ENCODE measurements at places on chromosomes 12 and 14.

DNA sequence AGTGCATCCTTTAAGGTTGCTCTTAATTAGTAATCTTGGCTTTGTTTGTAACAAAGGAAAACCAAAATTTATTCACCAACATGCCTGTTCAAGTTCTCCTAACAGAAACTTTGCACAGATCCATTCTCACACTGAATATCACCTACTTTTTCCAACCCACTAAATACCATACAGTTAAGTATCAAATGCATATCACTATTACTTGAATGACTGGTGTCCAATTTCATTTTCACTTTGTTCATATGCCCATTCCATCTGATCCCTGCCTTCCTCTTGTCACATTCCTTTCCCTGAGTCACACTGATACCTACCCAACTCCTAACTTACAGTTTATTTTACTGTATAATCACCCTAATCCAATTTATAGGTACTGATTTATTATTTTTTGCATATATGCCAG is 286.4 kb downstream of the NELL2 start:
- DNase-seq: no peak

- DNase-seq: no peak
Observed at GRCh38 chr14:105913861-105914260, 387.5 kb downstream of the TMEM121 start.

DNA sequence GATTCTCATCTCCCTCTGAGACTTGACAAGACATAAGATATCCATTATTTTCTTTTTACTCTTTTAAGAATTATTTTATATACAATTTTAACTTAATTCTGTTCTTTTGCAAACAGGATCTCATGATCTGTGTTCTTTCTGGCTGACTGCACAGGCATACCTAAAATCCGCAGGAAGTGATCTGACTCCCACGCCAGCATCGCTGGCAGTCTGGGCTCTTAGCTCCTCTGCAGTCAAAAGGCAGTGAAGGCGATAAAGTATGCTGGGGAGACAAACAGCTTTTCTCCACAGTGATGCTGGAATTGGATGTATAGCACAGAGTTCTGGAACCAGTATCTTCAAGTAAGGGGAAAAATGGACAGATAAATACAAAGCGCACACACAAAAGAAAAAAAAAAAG is 52.4 kb downstream of the DICER1 start:
- no peak for DNase-seq

DNA sequence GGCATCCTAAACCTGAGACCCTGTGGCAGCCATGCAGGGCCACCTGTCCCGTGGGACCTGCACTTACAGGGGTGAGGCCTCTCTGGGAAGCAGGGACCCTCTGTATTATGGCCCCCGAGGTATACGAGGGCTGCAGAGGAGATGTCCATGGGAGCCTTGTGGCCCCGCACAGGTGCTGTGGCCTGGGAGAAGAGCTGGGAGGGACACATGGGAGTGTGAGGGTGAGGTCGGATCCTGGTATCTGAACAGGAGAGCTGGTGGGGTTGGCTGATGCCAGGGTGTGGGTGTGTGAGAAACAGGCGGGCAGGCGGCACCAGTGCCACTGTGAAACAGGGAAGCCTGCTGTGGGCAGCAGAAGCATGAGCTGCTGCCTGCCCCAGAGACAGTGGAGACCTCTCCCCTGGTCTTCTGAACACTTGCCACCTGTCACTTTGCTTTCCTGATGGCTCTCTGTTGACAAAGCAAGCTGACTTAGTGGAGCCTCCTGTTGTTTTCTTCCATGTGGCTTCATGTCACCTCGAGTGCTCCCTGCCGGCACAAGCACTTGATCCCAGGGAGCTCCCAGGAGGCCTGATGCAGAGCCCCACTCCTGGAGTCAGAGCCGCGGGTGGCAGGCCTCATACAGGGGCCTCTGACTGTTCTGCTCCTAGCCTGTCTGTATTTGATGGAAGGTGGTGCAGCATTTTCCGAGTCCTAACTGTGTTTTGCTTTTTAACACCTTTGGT is 19.8 kb upstream of the AMN start:
- no peak for DNase-seq

GRCh38 chr12:53825246-53826081 is 73.7 kb upstream of the CISTR start:
- peak; percentile 7 for DNase-seq

- peak; percentile 32 for DNase-seq
Observed at GRCh38 chr14:105484069-105484996, 2.4 kb upstream of the CRIP1 start.

- no peak for DNase-seq
Observed at GRCh38 chr14:98840091-98840490, 431.9 kb downstream of the BCL11B start.

DNA sequence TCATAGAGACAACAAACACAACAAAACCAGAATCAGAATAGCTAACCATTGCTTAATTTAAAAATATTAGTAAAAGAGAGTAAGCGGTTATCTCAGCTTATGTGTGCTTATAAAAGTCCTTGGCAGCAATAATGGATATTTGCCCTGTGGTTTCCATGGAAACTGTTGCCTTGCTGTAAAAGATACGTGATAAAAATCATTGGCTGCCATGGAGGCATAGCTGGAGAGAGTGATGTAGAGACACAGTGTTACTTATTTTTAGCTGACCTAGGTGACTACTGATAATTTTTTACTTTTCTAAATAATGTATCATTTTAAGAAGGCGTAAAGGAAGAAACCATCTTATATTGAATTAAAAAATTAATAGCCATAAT is 92.9 kb downstream of the ERC1 start:
- peak; percentile 29 for DNase-seq

DNA sequence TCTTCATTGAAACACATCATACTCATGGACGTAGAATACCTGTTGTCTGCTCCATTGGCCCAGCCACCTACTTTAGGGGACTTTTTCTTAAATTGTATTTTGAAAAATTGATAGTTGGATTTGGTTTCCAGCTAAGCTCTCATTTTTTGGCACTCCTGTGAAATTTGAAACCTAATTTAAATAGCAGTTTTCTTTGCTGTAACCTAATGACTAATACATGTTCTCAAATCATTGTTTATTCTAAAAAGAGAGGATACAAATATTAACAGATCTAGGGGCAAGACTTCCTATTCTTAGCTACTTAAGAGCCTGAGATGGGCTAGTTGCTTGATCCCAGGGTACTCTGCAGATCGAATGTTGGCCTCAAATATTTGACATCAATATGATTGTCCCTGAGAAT is 78.9 kb downstream of the PLEKHA5 start:
- DNase-seq: no peak

GRCh38 chr12:117622087-117622486 is 260.7 kb upstream of the NOS1 start:
- DNase-seq: no peak

DNA sequence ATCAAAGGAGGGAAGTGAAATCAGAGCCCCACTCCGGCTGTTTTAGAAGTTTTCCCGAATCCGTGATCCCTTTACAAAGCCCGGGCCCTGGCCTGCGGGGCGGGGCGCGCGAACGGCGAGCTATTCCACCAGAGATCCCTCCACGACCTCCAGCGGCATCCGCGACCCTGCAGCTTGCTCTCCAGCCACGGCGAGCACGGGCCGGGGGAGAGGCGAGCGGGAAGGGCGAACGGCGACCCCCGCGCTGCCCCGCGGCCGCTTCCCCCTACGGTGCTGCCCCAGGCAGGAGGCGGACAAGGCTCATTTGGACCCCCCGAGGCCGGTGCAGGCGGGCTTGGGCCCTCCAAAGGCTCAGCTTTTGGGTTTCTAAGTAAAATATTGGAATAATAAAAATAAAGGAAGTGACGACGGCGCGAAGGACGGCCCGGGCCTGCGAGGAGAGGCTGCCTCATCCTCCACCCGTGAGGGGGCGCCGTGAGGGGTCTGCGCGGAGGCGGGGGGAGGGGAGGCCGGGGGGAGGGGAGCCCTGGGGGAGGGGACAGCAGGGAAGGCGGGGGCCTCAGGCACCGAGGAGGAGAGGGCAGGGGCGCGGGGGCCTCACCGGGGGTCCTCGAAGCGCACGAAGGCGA is 613 bp downstream of the SRSF9 start:
- DNase-seq: peak; percentile 56

DNA sequence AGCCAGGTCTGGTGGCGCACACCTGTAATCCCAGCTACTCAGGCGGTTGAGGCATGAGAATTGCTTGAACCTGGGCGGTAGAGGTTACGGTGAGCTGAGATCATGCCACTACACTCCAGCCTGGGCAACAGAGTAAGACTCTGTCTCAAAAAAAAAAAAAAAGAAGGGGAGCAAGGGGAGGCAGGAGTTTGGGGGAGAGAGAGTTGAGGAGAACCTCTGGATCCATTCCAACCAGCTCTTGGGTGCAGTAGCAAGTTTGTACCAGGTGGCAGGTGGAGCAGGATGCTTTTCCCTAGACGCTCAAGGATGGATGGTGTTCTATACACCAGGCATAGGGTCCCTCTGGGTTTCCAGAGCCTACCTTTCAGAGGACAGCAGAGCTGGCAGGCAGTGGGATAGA is 1.9 kb downstream of the NFE2 start:
- no peak for DNase-seq

DNA sequence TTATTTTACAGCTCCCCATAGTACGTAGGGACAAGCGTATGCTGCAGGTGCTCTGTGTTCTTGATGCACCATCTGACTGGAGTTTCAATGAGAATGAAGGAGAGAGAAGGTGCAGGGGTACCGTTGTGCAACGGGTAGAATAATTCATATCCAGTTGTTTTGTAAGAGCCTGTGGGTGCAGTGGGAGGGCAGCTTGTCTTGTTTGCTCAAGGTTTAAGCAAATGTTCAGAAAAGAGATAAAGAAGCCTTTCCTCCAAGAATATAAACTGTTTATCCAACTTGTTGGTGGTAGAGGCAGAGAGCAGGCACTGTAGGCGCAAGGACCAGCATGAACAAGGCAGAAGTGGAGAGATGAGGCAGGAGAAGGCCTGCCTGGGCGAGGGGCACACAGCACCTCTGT is 64.2 kb downstream of the ADCK1 start:
- no peak for DNase-seq

DNA sequence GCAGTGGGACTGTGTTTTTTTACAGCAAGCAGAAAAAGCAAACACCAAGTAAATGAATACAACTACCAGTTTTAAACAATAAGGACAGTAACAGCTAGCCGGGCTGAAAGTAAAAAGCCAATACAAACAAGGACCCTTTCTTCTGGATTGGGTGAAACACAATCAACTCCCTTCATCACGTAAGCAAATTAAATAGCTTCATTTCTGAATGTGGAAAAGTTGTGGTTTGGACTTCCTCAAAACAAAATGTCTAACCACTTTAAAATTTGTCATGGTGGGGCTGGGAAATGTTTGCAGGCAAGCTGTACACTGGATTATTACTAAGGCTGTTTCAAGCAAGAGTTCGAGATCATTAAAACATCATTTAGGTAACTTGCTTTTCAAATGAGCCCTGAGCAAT is 47.4 kb downstream of the TCHP start:
- peak; percentile 62 for DNase-seq

- no peak for DNase-seq
Observed at GRCh38 chr12:32761716-32762115, 6.0 kb upstream of the YARS2 start.

DNA sequence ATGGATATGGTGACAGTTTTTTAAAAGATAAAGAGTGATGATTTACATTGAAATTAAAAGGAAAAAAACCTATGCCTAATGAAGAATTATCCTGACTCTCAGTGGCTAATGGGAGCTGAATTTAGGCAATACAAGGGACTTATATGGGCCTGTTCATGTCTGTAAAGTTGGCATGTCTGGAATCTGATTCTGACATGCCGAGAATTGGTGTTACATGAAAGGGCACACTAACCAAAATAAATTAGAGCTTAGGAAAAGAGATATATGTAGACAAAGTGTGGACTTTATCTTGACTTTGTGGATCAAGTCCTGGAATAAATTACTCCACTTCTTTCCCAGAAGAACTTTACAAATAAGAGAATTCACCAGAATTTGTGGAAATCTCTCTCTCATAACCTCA is 1.1 kb downstream of the TDG start:
- DNase-seq: peak; percentile 59

DNA sequence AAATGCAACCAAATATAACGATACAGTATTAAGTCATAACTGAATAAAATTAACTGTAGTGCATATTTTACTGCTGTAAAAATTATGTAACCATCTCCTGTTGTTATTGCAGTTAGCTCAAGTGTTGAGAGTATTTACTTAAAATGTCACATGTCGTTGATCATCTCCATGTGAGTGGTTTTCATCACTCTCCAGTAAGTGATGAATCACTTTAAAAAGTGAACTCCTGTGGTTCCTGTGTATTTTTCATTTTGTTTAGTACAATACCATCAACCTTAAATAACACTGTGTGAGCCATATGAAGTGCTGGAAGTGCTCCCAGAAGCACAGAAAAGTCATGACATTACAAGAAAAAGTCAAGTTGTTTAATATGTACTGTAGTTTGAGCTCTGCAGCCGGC is 104.7 kb upstream of the SLCO1B1 start:
- DNase-seq: no peak

- DNase-seq: peak; percentile 80
Observed at GRCh38 chr14:52033101-52033642, 35.7 kb downstream of the NID2 start.

GRCh38 chr12:51265024-51265423 is 5.2 kb downstream of the SMAGP start:
- no peak for DNase-seq

GRCh38 chr12:25458047-25458552 is 95.0 kb downstream of the LMNTD1 start:
- peak; percentile 95 for DNase-seq

- DNase-seq: peak; percentile 70
Observed at GRCh38 chr12:57793920-57794319, 11.3 kb downstream of the TSFM start.

DNA sequence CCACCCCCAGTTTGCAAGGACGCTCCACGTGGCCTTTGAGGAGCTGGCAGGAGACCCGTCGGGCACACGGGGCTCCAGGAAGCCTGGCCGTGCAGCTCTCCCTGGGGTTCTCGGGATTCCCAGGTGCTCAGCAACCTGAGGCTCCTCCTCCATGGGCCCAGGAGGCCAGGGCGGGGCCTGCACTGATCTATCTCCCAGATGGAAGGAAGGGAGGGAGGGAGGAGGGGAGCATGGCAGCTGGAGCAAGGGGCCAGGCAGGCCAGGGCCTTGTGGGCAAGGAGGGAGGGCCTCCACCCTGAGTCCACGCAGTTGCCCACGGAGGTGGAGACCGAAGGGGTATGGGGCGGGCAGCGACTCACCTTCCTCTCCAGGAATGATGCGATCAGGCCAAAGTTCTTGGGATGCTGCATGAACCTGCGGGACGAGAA is 127.3 kb downstream of the RFLNA start:
- no peak for DNase-seq

Data from adipocyte (in vitro differentiated cells).